ENCODE measurements at places on chromosomes 12 and 14.

GRCh38 chr14:91780452-91780851 lies 48.6 kb upstream of the CATSPERB start:
- no peak for DNase-seq

DNA sequence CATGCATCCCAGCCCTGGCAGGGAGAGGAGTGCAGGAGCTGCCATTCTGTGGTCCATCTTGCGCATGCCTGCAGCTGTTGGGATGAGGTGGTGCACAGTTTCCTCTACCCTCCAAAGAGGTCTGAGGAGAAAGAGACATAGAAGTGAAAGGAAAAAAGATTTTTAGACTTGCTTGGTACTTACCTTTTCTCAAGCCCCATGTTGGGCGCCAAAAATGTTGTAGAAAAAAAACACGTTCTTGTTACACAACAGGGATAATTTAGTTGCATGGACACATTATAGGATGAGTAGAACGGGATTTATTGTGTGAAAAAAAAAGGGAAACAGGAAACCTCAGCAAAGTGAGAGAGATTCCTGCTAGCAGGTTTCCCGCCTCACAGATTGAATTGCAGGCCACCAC lies 244.4 kb upstream of the GARIN2 start:
- DNase-seq = no peak

- no peak for DNase-seq
Observed at GRCh38 chr12:105078712-105079570, 5.3 kb downstream of the ALDH1L2 start.

GRCh38 chr12:1676043-1676442 lies 14.8 kb upstream of the ADIPOR2 start:
- DNase-seq = no peak

DNA sequence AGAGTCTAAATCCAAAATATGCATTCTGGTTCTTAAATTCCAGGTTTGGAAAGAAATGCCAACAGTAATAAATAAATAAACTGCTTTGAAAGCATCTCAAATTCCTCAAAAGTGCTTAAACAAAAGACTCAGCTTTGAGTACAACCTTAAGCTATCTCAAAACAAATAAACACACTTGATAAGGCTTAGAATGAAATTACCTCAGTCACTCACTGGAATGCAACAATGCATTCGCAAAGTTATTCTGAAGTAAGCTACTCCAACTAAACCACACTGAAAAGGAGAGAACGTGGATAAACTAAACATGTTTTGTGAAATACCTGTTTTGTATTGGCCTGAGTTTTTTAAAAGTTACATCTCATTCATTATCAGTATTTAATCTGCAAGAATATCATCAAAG lies 1.2 kb downstream of the SPTSSA start:
- DNase-seq = no peak

DNA sequence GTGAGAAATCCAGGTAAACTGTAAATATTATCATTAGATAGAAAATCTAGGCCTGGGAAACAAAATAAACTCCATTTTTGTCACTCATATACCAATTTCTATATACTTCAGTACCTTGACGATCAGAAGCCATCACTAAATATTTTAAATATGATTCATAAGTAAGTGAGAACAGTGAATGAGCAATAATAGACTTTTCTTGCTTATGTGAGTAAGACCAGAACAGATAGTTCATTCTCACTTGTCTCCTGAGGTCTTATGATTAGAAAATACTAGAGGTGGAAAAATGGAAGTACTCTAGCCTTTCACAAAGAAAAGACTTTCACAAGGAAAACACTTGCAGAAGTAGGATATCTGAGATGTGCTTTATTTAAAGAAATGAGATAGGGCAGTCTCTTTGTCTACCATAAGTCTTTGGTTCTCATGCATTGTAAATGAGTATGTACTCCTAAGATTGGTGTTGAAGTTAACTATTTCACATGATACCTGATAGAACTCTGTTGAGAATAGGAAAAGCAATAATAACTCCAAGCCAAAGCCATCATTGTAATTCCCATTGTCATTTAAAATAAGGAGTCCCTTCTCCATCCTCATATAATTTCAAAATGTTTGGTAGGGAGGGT lies 10.1 kb upstream of the SMCO3 start:
- no peak for DNase-seq

- DNase-seq = no peak
Observed at GRCh38 chr12:99277591-99278379, 369.8 kb upstream of the GARIN6 start.

GRCh38 chr12:95173392-95174251 lies 43.6 kb downstream of the FGD6 start:
- DNase-seq = peak; percentile 62

GRCh38 chr14:74838166-74838565 lies 37.8 kb downstream of the PROX2 start:
- DNase-seq = no peak

DNA sequence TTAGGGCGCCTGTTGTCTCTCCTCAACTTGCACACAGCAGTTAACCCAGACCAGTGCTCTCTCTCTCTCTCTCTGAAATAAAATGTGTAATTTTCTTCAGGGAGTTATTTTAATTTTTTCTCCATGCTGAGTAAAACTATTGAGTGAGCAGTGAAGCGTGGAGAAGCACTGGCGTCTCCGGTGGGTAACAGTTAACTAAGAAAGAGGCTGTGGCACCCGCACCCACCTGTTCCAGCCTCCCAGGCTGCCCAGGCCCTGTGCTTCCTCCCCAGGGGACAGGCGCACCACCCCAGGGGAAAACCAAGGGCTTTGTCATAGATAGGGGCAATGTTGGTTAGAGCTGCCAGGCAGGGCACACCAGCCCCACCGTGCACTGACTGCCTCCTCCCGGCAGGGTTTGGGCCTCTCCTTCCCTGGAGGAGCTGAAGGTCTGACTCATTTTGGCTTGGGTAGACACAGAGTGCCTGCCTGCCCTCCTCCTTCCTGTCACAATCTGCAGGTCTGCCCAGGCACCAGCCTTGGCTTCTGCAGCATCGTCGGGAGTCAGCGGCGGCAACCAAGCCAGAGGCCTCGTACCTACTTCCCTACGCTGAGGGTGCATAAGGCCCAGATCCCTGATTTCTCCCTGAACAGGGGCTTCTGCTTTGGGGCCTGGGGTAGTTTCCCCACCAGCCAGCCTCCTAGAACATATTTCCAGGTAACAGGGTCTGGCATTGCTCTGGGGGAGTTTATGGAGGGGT lies 3.9 kb downstream of the HOXC5 start:
- peak; percentile 82 for DNase-seq

DNA sequence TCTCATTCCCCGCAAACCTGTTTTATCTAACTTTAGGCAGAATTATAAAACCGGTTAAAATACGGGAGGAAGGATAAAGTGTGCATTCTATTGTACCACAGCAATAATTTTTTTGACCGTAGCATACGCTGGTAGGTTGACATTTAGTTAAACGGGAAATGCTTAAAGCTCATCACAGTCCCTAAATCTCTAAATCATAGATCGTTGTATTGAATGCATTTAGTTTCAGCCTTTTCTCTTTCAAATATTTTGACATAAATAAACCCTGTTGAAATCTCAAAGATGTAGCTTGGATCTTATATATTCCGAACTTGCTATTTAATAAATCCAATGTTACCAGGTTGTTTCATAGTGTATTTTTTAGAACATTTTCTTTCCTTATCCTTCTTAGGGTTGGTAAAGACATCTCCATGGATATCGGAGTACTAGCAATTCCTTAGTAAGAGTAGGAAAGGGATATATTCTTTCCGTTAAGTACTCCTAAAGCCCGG lies 798 bp downstream of the CLEC2B start:
- no peak for DNase-seq

GRCh38 chr12:1864867-1865266 lies 44.5 kb downstream of the LRTM2 start:
- DNase-seq = no peak

- DNase-seq = peak; percentile 25
Observed at GRCh38 chr14:67666750-67667449, 7.5 kb downstream of the VTI1B start.

- DNase-seq = peak; percentile 82
Observed at GRCh38 chr12:47904713-47905709, at the start of gene VDR. Gene VDR, minus strand, starts transcription at chr12:47904994. Its CDS starts 25,881 bp downstream, at chr12:47879113.

GRCh38 chr14:57961786-57962060 lies 95.8 kb upstream of the SLC35F4 start:
- no peak for DNase-seq

DNA sequence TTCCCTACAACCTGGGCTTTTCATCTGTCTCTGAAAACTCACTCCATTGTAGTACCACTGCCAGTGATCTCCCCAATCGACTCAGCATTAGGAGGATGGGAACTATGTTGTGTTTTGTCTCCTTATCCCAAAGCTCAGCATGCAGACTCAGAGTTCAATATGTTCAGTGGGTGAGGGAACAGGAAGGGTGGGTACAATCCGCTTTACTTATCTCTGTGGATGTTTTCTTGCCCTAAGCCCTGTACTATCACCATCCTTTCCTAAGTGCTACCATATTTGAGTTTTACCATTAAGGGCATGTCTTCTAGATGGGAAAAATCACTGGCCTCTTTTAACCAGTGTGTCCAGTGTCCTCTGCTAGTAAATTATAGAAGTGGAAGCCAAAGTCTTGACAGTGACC lies 107.1 kb downstream of the PPM1H start:
- no peak for DNase-seq

DNA sequence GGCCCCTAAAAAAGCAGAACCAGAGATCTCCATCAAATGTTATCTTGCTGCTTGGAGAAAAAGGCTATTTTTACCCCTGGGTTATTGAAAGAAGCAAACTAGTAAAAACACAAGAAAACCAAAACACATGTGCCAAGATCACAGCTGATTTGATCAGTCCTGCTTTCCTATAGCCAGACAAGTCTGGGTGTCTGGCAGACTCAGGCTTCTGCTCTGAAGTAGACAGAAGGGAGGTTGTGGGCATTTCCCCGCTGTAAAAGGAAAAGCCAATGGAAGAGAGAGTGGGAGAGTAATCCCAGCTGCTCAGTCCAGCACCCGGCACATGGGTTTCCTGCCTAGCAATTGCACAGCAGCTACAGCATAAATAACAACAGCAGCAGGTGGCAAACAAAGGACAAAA lies 177.9 kb downstream of the PHLDA1 start:
- peak; percentile 8 for DNase-seq

GRCh38 chr12:108337235-108338223 lies 1.6 kb downstream of the CMKLR1 start:
- DNase-seq = no peak

DNA sequence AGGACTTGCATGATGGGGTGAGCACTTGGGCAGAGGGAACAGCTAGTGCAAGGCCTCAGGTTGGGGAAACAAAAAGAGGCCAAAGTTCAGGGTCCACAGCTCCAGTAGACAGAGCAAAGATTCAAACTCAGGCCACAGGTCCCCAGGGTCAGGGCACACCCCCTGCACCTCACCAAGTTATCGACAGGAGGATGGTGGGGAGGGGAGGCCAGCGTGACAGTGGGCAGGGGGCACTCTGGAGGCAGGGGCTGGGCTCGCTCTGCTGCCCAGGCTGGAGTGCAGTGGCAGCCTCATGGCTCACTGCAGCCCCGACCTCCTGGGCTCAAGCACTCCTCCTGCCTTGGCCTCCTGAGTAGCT lies 32.4 kb upstream of the ULK1 start:
- DNase-seq = no peak

GRCh38 chr12:215116-215515 lies 1.2 kb upstream of the SLC6A12 start:
- no peak for DNase-seq

DNA sequence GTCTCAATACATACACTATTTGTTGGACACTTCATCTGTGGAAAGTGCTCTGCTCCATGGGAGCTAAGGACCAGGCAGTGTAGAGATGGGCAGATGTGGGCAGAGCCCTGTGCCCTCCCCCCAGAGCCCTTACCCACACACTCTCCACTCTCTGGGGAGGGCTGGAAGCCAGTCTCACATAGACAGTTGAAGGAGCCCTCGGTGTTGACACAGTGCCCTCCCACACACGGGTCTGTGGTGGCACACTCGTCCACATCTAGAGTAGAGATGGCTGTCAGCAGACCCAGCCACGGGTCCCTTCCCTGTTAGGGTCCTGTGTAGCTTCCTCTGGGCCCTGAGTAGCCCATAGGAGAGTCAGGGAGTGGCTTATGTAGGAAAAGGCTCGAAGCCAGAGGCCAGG lies 14.3 kb downstream of the ISCA2 start:
- DNase-seq = no peak

- DNase-seq = no peak
Observed at GRCh38 chr14:66404051-66404545, 82.1 kb upstream of the CCDC196 start.

DNA sequence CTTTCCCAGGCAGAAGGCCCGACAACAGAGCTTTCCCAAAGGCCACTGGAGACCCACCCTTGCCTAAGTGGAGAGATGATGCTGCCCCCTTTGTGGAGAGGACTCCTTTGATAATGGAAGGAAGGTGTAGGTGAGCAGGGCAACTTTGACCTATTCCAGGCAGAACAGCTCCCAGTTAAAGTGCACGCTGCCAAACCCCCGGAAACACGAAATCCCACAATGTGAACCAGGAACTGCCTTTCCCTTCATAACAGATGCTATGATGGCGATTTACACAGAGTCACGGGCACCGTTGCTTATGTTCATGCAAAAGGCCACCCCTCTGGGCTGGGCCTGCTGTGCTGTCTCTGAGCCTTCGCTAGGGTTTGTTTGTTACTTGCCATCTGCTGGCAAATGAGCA lies 34.6 kb downstream of the PRIMA1 start:
- DNase-seq = no peak

DNA sequence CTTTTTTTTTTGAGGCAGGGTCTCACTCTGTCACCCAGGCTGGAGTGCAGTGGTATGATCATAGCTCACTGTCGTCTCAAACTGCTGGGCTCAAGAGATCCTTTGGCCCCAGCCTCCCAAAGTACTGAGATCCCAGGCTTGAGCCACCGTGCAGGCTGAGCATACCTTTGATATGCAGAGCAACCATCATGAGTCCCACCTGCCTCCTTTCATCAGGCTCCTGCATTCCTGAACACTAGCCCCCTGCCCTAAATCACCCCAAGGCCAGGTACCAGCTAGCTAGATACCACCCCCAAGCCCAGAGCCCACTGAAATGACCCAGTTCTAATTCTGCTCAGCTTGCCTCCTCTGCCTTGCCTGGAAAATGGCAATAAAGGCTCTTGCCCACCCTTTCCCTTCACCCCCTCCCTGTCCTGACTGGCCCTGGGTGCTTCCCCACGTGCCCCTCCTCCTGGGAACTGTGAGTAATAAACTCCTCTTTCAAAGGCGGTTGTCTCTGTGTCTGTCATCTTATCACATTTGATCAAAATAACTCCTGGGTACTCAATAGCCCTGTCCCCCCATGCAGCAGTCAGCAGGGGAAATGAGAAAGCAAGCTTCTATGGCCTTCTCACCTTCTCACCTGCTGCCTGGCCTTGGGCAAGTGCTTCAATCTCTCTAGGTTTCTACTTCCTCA lies 6.4 kb upstream of the BRF1 start:
- no peak for DNase-seq

DNA sequence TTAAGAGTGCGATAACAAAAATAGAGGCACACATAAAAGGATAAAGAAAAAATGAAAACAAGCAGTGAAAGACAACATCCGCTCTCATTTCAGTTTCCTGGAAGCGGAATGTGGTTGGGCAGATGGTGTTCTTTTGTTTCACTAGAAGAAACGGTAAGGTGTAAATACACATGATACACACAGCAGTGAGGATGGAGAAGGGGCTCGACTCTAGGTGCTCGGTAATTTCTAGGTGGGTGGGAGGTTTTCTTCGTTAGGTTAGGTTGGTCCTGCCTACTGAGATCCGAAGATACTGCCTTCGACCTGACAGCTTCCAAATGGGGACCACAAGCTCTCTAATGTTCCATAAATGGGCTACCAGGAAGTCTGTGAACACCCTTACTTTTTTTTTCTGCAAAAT lies 1082.5 kb downstream of the BCL11B start:
- DNase-seq = no peak

GRCh38 chr14:22052795-22053194 lies 379.2 kb upstream of the OR4E1 start:
- no peak for DNase-seq

All from adrenal gland (tissue), 19 donors.